ENCODE measurements at places on chromosomes 2 and 18.

GRCh38 chr18:44238454-44238853, 442.2 kb upstream of the SETBP1 start:
- no peak overlapping the region for H3K4me3 ChIP-seq
- H3K27me3 ChIP-seq, result no peaks in the 10 kb centered on the region
- H3K36me3 ChIP-seq, result no peaks in the 10 kb centered on the region
- H3K4me1 ChIP-seq, result no peaks in the 10 kb centered on the region
- H3K27ac ChIP-seq, result no peak overlapping the region

GRCh38 chr18:3048121-3048520, 35.2 kb upstream of the LPIN2 start:
- H3K4me3 ChIP-seq, result no peak overlapping the region
- no peak overlapping the region for H3K27ac ChIP-seq
- no peak for DNase-seq
- H3K36me3 ChIP-seq, result no peaks in the 10 kb centered on the region

DNA sequence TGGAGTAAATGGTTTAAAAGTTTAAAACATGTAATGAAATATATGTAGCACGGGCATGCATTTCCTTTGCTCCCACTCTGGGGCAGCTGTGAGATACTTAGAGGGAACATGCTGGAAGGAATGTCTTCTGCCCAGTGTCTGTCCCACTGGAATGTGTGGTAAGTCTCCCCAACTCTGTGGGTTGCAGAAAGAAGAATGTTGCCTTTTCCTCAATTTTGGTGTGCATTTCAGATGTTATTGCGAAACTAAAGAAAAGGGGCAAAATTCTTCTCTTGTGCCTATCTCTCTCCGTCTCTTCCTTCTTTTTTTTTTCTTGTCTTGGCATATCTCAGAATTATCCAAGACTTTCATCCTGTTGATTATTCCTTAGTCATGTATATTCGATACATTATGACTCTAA, 201.1 kb downstream of the SH3RF3 start:
- no peaks in the 10 kb centered on the region for H3K36me3 ChIP-seq
- no peak for DNase-seq
- peaks cover 43% of the 10 kb centered on the region for H3K4me1 ChIP-seq
- H3K27ac ChIP-seq, result no peak overlapping the region

- H3K4me1 ChIP-seq, result no peaks in the 10 kb centered on the region
- H3K27me3 ChIP-seq, result no peaks in the 10 kb centered on the region
- no peaks in the 10 kb centered on the region for H3K36me3 ChIP-seq
These were observed 177.2 kb upstream of the RAB6C start for GRCh38 chr2:129802290-129802689.

DNA sequence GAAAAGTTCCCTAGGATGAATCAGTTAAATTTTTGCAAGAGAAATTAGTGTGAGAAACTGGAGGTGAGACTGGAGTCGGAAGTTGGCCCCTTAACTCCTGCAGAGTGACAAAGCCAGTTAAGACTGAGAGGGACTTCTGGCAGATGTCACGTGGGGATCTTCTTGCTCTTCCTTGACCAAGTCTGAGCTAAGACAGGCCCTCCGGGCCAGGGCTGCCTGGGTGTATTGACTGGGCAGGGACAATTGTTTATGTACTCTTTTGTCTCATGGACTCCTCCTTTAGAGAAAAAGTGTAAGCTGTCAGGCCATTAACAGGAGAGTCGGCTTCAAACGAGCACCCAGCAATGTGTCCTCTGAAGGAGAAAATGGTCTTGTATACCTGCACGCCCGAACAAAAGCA, 48.6 kb upstream of the RALBP1 start:
- no peak overlapping the region for H3K4me3 ChIP-seq
- no peak for DNase-seq
- no peak overlapping the region for H3K27ac ChIP-seq
- H3K4me1 ChIP-seq, result peaks cover 21% of the 10 kb centered on the region
- H3K36me3 ChIP-seq, result no peaks in the 10 kb centered on the region

DNA sequence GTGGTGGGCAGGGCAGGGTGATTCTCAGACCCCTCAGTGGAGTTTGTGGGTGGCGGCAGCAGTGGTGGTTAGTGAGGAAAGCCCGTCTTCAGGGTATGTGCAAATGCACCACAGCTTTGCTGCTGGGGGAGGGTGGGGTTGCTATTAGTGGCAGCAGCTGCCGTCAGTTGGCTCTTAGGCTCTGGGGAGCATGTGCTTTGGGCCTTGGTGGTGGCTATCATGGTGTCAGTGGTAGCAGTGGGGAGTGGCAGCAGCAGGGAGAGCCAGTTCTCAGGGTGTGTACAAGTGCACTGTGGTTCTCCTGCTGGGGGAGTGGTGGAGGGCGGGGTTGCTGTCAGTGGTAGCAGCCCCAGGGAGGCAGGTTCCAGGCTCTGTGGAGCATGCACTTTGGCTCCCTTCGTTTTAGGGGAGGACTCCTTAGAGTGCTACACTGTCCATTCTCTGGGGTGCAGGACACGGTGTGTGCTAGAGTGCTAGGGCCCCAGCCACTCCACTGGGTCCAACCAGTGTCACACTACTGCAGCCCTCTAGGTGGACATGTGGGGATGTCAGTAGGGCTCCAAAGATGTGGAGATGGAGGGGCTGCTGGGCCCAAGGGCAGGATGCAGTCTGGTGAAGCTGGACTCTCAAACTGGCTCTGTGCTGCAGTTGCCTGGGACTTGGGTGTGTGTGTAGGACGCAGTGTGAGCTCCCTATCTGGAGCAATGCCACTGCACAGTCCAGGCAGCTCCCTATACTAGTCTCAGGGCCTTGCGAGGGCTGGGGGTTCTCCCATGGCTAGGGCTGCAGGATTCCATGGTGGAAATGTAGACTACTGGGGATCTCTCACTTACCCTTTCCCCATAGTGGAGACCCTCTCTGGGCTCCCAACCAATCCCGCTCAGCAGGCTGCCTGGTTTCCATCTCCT, 45.3 kb downstream of the ADCYAP1 start:
- no peak for DNase-seq
- H3K4me1 ChIP-seq, result no peaks in the 10 kb centered on the region
- H3K27me3 ChIP-seq, result no peaks in the 10 kb centered on the region
- H3K27ac ChIP-seq, result no peak overlapping the region
- H3K36me3 ChIP-seq, result no peaks in the 10 kb centered on the region

- no peaks in the 10 kb centered on the region for H3K36me3 ChIP-seq
- H3K27ac ChIP-seq, result no peak overlapping the region
These were observed 809.2 kb downstream of the CNTNAP5 start for GRCh38 chr2:124834331-124834730.

DNA sequence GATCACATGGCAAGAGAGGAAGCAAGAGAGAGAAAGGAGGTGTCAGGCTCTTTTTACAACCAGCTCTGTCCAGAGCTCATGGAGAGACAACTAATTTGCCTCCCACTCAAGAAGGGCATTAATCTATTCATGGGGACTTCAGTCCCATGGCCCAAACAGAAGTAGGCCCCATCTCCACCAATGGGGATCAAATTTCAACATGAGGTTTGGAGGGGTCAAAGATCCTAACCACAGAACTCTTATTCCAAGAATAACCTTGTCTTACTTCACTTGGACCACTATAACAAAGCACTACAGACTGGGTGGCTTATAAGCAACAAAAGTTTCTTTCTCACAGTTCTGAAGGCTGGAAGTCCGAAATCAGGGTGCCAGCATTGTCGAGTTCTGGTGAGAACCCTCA, 31.8 kb downstream of the GRB14 start:
- H3K27me3 ChIP-seq, result no peaks in the 10 kb centered on the region
- H3K36me3 ChIP-seq, result no peaks in the 10 kb centered on the region
- no peaks in the 10 kb centered on the region for H3K4me1 ChIP-seq
- H3K27ac ChIP-seq, result no peak overlapping the region
- no peak overlapping the region for H3K4me3 ChIP-seq

- H3K27ac ChIP-seq, result no peak overlapping the region
- no peak for DNase-seq
- no peaks in the 10 kb centered on the region for H3K27me3 ChIP-seq
- no peaks in the 10 kb centered on the region for H3K36me3 ChIP-seq
- H3K4me1 ChIP-seq, result peaks cover 4% of the 10 kb centered on the region
These were observed 311.1 kb downstream of the NR4A2 start for GRCh38 chr2:156021146-156022040.

GRCh38 chr18:45049578-45050319, 369.1 kb downstream of the SETBP1 start:
- H3K4me1 ChIP-seq, result peaks cover 2% of the 10 kb centered on the region
- no peak for DNase-seq
- H3K27me3 ChIP-seq, result no peaks in the 10 kb centered on the region

DNA sequence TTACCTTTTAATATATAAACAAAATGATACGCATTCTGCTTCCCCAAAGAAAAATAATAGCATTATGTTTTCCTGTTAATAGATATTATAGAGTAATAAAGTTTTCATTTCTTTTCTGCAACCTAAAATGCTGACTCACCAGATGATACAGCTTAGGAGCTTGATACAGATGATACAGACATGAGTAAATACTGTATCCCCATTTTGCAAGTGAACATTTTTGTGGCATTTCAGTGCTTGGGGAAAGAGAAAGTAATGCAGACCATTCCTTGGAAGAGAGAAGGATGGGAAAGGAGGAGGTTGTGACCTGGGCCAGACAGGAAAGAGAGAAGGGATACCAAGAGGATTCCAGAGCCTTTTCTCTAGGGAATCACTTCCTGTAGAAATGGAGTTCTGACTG, 97.5 kb upstream of the FSHR start:
- no peak overlapping the region for H3K4me3 ChIP-seq
- no peaks in the 10 kb centered on the region for H3K27me3 ChIP-seq
- H3K36me3 ChIP-seq, result no peaks in the 10 kb centered on the region
- no peak for DNase-seq
- no peaks in the 10 kb centered on the region for H3K4me1 ChIP-seq

DNA sequence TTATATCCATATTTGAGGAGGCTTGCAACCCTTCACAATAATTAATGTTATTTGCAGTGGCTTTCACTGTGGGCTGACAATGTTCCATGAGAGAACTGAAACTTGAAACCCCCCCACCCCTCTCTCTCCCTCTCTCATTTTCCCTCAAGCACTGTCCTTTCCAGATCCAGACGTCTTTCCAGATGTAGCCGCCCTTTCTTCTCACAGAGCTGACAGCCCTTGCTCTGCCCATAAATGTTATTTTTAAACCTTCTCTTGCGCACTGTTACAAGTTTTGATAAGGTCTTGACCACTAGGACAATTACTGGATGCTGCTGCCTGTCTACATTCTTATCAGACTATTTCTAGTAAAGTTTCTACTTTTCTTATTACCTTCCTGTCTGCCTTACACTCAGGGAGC, 91.4 kb upstream of the LINC00305 start:
- no peak overlapping the region for H3K27ac ChIP-seq
- H3K36me3 ChIP-seq, result no peaks in the 10 kb centered on the region
- DNase-seq, result no peak
- no peaks in the 10 kb centered on the region for H3K27me3 ChIP-seq

DNA sequence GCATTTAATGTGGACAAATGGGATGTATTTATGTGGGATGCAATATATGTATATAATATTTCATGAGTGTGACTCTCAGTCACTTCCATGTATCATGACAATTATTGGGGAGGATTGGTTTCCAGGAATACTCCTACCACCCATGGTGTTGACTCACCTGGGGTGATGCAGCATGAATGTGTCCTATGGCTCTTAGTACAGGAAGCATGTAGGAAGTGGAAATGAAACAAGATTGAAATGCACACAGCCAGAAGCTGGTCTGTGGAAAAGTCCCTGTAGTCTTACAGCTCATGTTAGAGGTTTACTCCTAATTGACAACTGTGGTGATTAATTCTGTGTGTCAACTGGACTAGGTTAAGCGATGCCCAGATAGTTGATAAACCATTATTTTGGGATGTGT, 89.3 kb upstream of the HAAO start:
- DNase-seq, result no peak
- no peaks in the 10 kb centered on the region for H3K27me3 ChIP-seq
